ENCODE measurements at places on chromosomes 12 and 14.

DNA sequence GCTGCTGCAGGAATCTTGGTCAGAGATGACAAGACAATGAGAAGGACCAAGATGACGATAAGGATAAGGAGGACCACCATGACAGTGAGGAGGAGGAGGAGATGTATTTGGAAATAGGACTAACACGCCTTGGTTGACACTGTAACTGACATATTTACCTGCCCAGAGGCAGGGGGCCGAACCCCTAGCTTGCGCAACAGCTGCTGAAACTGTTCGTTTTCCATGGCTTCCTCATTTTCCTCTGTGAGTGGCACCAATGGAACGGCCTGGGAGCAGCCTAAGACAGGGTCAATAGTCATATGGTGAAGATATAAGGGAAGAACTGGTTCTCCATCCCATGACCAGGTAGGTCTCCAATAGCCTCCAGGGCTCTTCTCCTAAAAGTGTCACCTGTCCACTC lies 28.8 kb downstream of the TIMELESS start:
- no peak for DNase-seq

DNA sequence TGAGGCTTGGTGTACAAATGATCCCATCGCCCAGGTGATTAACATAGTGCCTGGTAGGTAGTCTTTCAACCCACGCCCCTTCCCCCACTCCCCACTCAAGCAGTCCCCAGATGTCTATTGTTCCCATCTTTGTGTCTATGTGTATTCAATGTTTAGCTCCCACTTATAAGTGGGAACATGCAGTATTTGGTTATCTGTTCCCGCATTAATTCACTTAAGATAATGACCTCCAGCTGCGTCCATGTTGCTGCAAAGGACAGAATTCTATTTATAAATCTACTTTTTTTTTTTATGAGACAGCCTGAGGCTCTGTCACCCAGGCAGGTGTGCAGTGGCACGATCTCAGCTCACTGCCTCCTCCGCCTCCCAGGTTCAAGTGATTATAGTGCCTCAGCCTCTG lies 15.7 kb downstream of the SPX start:
- no peak for DNase-seq

GRCh38 chr14:55706365-55706684 lies 126.3 kb downstream of the KTN1 start:
- no peak for DNase-seq

DNA sequence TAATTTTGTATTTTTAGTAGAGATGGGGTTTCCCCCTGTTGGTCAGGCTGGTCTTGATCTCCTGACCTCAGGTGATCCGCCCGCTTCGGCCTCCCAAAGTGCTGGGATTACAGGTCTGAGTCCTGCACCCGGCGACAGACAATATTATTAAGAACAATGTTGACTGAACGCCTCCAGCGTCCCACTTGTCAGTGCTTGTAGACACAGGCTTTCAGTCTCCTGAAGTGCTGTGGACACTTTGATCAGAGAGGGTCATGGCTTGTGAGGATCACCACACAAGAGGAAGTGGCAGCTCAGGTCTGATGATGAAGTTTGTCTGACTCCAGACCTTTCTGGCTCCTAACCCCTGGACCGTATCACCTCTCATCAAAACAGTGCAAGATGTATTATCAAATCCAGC lies 114.6 kb downstream of the CHST11 start:
- DNase-seq = no peak

Measured in stimulated activated CD4-positive, alpha-beta T cell treated with anti-CD3 and anti-CD28 coated beads, Interleukin-15, amount 100 ng/mL, for 24 hours (primary cell).